HuH-7 (cell line): ENCODE measurements at places on chromosomes 7 and 10.

- no peak for DNase-seq
Observed at GRCh38 chr10:46092524-46093081, 46.5 kb upstream of the MSMB start.

GRCh38 chr10:89553064-89553734 is 17.8 kb upstream of the SLC16A12 start:
- DNase-seq: no peak

- no peak for DNase-seq
Observed at GRCh38 chr7:26156451-26157420, 4.7 kb downstream of the NFE2L3 start.

DNA sequence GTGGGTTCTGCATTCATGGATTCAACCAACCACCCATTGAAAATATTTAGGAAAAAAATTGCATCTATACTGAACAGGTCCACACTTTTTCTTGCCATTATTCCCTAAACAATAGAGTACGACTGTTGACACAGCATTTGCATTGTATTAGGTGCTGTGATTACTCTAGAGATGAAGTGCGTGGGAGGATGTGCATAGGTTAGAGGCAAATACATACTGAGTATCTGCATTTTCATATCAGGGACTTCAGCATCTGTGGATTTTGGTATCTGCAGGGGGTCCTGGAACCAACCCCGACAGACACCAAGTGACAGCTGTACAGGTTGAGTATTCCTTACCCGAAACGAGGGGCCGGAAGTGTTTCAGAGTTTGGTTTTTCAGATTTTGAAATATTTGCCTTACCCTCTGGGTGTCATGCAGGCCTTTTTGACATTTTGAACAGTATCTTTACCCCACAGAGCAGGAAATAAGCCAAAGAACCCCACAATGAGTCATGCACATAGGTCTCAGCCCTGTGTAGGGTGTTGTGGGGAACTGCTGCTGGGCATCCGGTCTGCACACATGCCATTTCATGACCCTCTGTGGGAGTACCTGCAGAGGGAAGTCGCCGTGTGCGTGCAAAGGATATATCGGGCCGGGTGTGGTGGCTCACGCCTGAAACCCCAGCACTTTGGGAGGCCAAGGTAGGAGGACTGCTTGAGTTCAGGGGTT is 14.5 kb downstream of the NUDT5 start:
- DNase-seq: no peak

DNA sequence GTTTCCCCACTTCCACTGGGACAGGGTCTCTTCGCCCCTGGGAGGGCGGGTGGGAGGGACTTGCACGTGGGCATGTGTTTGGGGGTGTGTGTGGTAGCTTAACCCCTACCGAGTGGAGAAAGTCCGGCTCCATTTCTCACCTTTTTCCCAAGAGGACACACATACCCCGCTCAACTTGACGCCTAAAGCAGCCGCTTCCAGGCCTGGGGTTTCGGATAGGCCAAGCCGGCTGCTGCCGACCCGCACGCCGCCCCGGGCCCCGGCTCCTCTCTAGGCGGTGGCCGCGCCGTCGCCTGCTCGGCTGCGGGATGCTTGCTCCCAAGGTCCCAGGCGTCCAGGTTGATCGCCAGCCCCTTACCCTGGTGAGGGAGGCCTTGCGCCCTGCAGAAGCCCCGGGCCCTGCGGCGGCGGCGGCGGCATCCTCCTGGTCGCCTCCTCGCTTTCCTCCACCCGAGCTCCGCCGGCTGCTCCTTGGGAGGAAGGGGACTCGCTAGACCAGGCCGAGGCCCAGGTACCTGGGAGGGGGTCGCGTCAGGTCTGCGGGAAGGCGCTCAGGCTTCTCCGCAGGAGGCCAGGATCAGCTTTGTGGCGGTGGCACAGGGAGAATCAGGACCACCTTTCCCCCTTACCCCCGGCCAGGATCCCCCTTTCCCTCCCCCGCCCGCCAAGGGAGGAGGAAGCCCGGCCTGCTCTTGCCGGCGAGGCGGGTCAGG is 3.2 kb upstream of the GATA3 start:
- DNase-seq: no peak

DNA sequence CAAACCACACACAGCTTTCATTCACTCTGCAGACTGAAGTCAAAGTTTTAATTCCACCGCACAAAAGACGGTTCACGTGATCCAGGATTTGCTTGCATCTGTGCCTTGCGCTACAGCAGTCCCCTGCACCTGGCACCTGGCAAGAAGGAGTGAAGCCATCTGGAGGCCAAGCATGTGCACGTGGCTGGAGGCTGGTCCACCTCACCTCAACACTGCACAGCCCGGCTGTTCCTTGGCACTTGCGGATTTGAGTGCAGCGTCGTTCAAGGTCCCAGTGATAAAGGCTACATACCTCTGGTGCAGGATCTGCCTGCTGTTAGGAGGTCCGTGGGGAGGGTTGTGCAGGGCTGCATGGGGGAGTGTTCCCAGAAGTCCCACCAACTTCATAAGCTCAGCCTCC is 248.5 kb upstream of the GRB10 start:
- DNase-seq: no peak

DNA sequence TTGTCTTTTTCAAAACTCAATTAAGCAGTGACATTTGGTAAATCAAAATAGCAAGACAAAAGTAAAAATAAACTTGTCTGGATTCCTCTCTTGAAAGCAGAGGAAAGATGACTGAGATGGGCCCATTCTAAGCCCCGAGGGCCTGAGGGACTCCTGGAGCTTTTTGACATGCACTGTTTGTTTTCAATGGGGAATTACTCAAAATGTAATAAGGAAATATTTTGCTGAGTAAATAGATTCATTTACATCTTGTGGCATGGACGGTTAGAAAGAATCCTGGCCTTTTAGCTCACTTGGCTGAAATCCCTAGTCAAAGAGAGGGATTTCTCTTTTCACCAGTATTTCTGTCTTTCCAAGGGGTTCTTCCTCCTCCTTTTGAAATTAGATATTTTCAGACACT is 108.0 kb downstream of the MKX start:
- no peak for DNase-seq

DNA sequence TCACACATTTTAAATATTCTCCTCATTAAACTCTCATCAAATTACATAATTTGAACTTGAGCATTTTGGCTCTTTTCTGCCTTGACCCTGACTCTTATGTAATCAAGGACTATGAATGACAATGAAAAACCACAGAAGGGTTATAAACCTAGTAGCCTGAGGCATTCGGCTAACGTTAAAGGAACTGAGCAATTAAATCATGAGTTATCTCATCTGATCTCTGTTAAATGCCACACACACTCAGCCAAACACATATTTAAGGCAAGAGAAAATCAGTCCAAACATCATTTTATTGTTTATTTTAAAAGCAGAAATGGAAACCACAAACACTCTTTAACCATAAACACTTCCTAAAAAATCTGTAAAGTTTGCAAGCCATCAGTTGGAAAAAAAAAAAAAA is 204.3 kb downstream of the DGKI start:
- DNase-seq: no peak

DNA sequence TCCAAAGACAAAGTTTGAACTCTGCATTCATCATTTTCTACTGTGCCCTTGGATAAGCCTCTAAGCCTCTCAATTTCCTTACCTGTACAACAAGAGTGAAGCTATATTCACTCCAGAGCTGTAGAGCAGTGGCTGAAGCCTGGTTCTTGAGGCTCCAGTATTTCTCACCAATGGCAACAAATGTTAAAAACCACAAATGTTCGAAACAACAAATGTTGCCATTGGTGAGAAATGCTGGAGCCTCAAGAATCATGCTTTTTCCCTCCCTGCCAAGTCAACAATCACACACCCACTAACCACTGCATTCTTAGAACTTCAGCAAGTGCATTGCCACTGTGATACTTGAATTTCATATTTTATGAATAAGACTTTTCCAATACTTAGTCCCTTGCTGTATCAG is 237.9 kb downstream of the TMEM26 start:
- no peak for DNase-seq

DNA sequence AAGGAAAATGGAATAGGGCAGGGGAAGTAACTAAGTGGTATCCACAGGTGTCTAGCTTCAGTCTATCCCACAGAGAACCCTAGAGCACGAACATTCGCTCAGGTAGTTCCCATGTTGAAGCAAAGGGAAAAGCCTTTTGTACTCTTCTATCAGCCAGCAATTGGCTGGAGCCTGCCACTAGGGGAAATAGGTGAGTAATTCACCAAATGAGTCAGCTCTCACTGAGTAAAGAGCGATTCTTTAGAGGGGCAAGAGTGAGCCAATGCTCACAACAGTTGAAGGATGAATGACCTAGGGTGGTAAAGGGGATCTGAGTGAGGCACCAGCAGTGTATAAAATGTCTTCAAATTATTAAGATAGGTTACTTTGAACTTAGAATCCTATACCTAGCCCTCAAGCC is 94.1 kb upstream of the ZNF800 start:
- DNase-seq: no peak

DNA sequence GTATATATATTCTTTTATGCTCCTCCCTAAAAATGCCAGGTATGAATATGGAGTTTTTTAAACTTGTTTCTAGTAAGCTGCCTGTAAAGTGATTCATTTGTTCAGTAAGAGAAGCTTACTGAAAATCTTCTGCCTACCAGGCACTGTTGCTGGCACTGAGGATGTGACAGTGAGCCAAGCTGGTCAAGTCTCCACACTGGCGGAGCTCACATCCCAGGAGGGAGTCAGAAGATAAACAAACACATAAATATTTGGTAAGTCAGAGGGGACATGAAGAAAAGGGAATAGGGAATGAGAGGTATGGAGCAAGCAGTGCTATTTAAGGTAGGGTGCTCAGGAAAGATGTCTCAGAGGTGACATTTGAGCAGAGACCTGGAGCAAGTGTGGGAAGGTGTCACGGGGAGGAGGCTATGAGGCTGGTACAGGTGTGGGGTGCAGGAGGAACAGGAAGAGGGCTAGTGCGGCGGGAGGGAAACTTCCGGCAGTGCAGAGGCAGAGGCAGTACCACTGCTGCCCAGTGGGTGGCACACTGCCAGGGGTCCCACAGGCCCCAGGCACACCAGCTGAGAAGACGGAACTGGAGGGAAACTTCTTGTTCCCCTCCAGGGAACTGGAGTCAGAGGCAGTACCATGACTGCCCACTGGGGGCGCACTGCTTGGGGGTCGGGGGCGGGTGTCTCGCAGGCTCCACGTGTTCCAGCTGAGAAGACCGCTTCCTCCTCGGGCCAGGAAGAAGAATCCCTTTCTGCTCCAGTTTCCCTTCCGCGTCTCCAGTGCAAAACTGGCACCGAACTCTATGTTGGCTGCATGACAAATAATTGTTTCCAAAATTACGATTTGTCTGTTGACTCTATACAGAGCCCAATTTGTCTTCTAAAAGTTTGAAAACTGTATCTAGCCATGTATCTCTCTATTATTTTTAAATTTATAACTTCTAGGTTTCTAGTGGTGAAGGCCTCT is 161.0 kb downstream of the TEX36 start:
- DNase-seq: peak; percentile 67

DNA sequence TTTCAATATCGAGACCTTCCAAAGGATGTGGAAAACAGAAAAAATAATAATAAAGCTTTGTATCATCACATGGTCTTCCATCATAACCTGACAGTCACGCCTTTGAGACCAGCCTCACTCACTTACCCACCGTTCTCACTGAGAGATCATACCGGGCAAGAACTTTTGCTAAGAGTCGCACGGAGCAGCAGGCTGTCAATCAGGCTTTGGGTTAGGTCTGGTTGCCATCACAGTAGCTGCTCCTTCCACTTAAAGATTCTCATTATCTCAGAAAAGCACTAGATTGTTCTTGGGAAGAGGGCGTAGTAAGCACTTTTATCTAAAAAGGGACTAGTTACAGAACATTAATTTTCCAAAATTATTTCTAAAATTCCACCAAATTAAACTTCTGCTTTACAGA is 2.0 kb downstream of the RELN start:
- no peak for DNase-seq

DNA sequence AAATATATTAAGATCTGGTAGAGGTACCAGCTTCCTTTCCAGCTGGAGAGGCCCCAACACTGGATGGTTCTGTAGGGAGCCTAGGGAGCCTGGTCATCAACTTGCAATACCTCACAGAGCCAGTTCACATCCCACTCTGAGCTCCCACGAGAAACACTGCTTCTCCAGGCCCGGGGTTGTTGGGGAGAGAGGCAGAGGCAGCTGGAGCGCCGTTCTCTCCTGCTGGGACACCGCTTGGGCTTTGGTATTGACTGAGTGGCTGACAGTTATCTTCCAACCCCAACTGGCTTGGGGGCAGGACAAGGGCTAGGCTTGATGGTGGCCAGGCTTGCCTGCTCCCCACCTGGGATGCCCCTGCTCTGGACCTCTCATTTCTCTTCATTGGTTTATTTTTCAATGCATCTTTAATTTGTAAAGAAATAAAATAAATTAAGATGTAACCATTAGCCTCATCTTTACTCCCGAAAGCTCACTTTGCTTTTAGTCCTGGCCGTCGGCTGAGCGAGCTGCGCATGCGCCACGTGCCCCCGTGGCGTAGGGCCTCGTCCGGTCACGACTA is 10.0 kb upstream of the CHCHD1 start:
- DNase-seq: peak; percentile 63

GRCh38 chr7:99102809-99103690 is 40.9 kb downstream of the SMURF1 start:
- no peak for DNase-seq

- DNase-seq: no peak
Observed at GRCh38 chr7:47039089-47039648, 542.7 kb downstream of the TNS3 start.

DNA sequence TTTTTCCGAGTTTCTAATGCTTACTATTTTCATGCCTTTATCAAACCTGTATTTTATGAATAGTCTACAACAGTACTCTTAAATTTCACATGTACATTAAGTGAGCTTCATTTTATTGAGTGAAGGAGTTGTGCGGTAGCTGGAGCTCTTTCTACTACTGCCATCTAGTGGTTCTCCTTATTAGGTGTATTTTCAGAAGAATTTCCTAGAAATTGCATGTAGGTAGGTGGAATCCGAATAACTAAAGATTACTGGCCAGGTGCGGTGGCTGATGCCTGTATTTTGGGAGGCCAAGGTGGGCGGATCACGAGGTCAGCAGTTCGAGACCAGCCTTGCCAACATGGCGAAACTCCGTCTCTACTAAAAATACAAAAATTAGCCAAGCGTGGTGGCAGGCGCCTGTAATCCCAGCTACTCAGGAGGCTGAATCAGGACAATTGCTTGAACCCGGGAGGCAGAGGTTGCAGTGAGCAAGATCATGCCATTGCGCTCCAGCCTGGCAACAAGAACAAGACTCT is 38.3 kb downstream of the LRRC72 start:
- DNase-seq: peak; percentile 46

DNA sequence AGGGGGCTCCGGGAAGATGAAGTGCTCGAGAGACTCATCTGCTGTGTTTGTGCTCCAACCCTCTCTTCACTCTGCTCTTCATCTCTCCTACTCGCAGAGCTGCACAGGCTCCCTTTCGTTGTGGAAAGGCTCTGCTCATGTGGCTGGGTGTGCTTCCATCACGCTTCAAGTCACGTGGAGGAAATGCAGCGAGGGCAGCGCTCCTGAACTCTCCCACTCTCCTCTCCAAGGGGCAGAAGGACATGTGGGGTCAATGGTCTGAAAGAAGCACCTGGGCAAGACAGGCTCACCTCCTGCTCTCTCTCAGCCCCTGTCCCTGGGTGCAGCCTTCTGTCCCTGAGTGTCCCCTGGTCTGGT is 72.6 kb downstream of the USP6NL start:
- no peak for DNase-seq
